ENCODE measurements at places on chromosomes 12 and 14. TPM values are rescaled to one million over a fixed set of nuclear protein-coding genes. Genes with fewer than 3 reads are reported as not detected.
A peak's percentile ranks its signal among the peaks of the same experiment; 100 is the strongest.

The NRDE2 gene
- polyA plus RNA-seq, result 8.8 TPM

The BCL2L14 gene
- polyA plus RNA-seq, result not detected

The DTX1 gene
- not detected for polyA plus RNA-seq

The EML5 gene
- 1.2 TPM for polyA plus RNA-seq

The AQP6 gene
- polyA plus RNA-seq, result not detected

DNA sequence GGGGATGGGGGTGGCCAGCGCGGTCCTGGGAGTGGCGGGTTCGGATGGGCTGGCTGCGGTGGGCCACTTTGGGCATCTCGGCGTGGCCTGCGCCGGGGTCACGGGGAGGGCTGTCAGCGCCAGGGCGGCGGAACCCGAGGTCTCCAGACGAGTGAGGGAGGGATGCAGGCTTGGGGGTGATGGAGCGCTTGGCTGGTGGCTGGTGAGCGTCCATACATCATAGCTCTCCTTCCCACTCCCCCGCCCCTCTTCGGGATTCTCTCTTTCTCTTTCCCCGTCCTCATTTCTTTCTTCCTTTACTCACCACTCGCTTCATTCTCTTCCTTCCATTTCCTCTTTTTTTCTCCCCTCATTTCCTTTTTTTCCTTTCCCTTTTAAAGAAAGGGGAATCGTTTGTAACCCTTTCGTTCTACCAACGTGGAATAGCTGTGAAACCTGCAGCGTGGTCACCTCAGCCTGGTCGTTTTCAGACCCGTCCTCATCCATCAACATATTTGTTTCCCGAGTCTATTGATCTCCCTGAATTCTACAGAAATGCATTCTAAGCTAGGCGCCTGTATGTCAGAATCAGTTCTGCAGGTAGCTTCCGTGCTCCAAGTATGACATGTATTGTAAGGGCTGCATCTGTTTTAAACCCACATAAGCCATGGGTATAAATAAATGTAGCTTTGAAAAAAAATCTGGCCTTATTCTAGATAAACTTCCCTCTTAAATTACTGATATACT, 260.3 kb upstream of the E2F7 start:
- DNase-seq, result no peak

GRCh38 chr14:64464651-64465050, 648 bp upstream of the AKAP5 start:
- DNase-seq, result no peak

GRCh38 chr14:73718418-73719251, 4.5 kb upstream of the PNMA1 start:
- no peak for DNase-seq

- DNase-seq, result no peak
Observed at GRCh38 chr12:56980268-56980667, 22.9 kb upstream of the RDH16 start.

- no peak for DNase-seq
Observed at GRCh38 chr14:92792885-92793284, 1.2 kb upstream of the GOLGA5 start.

DNA sequence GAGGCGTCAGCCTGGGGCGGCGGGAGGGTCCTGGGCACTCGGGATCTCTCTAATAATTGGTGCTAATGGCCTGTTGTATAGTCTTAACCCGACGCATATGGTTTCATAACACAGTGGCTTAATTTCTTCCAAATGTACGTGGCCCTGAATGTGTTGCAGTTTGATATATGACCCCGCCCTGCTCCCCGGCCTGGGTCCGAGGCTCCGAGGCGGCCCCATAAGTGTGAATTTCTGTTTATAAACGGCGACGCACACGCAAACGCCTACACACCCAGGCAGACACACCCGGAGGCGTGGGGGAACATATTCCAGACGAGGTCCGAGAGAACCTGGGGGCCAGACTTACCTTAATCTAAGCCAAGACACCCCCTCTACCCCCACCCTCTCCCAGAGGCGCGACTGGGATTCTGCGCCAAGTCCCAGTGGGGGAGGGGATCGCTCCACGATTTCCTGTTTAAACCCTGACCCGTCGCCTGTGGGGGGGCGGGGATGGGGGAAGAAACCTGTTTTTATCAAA, 9.7 kb upstream of the HOXC6 start:
- DNase-seq, result no peak

DNA sequence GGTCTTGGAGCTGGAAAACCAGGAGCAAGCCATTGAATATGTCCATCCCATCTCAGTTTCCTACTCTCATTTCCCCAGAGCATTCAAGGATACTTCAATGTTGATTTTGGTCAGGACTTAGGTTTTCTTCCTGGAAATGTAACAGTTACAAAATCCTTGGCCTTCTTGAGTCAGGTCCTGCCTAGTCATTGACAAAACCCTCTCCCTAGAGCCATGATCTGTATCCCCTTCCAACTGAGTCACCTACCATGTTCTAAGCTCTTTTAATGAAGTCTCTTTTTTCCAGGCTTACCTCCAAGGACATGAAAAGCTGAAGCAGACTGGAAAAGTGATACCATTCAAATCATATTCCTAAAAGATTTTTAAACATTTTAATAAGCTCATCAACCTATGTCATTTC, 549.2 kb downstream of the GALC start:
- no peak for DNase-seq

GRCh38 chr12:88895634-88896033, 315.4 kb upstream of the KITLG start:
- no peak for DNase-seq

DNA sequence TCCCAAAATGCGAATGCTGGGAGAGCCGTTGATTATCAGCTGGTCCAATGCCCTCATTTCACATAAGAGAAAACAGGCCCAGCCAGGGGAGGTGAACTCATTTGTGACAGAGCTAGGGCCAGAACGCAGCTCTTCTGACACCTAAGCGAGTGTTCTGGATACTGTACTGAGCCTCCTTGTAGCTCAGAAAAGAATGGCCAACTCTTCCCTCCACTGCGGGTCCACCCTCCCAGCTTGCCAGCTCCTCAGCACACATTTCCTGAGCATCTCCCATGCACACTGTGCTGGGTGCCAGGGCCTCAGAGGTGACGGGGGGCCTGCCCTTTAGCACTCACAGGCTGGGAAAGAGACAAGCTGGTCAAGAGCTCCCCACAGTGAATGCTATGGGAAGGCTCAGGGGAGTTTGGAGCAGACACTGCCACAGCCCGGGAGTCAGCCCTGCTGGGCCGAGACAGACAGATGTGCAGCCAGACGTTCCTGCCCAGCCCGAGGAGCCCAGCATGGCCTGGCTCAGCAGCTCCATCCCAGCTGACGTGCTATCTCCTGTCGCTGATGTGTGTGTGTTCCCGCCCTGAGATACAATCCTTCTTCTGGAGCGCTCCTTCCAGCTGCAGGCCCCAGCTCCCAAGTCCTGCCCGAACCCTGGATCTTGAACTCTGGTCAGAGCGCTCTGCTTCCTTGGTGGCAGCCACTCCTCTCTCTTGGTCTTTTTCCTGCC, 3.5 kb downstream of the CMTM5 start:
- DNase-seq, result no peak

DNA sequence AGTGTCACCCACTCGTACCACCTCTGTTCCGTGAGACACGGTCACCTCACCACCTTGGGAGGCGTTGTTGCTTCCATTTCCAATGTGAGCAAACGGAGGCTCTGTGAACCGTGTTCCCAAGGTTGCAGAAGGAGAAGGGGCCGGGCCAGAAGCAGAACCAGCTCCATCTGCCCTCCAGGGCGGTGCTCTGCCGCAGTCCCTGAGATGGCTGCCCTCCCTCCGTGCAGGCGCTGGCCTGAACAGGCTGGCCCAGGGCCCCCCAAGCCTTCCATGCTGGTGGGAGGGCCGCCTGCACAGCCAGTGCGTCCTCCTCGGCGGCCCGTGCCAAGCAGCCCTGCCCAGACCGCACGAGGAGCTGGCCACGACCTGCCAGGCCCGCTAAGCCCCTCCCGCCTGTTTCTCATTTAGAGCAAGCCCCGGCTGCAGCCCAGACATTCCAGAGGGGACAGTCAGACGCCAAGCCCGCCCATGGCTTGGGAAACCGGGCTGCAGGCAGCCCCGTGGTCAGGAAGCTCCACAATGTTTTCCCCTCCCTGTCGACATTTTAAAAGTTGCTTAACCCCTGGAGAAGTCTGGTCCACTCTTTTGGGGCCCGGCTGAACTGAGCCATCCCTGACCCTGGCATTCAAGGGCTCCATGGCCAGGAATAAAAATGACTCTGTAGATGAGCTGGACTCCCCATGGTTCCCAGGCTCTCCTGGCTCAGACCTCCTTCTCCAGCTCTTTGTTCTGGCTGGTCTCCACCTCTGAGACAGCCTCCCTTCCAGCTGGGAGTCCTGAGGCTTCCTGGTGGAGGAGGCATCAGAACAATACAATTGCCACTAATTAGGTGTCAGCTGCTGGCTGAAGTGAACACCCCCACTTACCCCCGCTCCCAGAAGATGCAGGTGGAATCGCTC, 236.0 kb downstream of the BCL11B start:
- peak; percentile 90 for DNase-seq

DNA sequence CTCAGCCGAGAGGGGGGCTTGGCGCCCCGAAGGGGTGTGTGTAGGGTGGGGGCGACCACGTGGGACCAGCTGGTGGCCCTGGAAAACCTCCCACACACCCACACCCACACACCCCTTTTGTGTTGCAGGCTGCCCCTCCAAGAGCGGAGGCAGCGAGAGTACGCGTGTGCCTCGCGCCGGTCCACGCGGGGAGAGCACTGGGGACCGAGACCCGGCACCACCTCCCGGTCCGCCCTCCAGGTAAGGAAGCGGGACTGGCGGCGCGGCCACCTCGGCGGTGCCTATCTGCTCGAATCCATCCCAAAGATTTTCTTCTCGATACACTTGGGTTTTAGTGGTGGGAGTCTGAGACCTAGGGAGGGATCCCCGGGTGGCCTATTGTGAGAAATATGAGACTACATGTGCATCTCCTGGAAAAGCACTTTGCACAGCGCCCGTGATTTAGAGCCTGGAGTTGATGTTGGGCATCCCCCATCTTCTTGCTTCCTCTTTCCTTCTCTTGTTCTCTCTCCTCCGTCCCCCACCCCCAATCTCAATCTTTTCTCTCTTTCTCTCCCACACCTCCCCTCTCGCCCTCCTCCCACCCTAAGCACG, 393 bp downstream of the SYT1 start:
- DNase-seq, result no peak

- no peak for DNase-seq
Observed at GRCh38 chr12:56293795-56294194, 6.3 kb downstream of the CS start.

- no peak for DNase-seq
Observed at GRCh38 chr12:89779090-89779489, 70.5 kb upstream of the ATP2B1 start.

Data from BJ (cell line).